ENCODE measurements at places on chromosomes 4 and X.

DNA sequence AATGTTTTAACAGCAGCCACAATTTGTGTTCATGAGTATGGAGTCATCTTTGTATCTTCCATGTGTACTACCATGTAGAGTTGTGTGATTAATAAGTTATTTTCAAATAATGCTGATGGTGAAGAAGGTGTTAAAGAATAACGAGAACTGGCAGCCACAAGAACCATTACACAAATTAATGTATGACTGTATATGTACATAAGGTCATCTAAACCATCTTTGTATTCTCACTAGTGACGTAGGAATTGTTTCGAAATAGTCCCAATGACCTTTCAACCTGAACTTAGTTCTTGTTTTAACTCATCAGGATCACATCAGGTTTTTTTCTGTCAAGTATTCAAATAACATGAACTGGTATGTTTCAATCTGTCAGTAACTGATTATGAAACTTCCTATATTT lies 48.3 kb upstream of the NOCT start:
- DNase-seq, result no peak

GRCh38 chr4:166309286-166309685 lies 436.2 kb downstream of the TLL1 start:
- DNase-seq, result no peak

- DNase-seq, result no peak
Measured at GRCh38 chr4:163804001-163804400, 309.5 kb downstream of the TMA16 start.

DNA sequence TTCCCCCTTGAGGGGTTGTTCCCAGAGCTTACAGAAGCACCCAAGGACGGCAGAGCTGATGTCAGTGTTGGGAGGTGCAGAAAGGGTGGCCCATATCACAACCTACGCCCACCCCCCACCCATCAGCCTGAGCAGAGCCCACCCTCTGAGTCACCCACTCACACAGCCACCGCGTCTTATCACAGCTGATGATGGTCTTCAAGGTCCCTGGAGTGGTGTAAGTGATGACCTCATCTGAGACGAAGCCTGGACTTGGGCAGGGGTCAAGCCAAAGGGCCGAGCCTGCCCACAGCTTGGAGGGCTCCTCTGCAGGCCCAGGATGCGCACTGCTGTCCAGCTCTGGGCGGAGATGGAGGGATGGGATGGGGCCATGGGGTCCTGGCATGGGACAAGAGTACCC lies 3.0 kb upstream of the HTRA3 start:
- DNase-seq, result no peak

GRCh38 chr4:89363786-89364185 lies 56.2 kb upstream of the GPRIN3 start:
- DNase-seq, result no peak

GRCh38 chr4:139619644-139620043 lies 46.0 kb upstream of the MGST2 start:
- no peak for DNase-seq

GRCh38 chr4:184811526-184812198 lies 14.1 kb downstream of the ACSL1 start:
- no peak for DNase-seq

Measured in thoracic aorta (tissue), 2 donors.